ENCODE measurements at places on chromosomes 12 and 14.
A peak's percentile ranks its signal among the peaks of the same experiment; 100 is the strongest.

- DNase-seq = no peak
These were observed 37.6 kb downstream of the RTRAF start for GRCh38 chr14:52026901-52027300.

DNA sequence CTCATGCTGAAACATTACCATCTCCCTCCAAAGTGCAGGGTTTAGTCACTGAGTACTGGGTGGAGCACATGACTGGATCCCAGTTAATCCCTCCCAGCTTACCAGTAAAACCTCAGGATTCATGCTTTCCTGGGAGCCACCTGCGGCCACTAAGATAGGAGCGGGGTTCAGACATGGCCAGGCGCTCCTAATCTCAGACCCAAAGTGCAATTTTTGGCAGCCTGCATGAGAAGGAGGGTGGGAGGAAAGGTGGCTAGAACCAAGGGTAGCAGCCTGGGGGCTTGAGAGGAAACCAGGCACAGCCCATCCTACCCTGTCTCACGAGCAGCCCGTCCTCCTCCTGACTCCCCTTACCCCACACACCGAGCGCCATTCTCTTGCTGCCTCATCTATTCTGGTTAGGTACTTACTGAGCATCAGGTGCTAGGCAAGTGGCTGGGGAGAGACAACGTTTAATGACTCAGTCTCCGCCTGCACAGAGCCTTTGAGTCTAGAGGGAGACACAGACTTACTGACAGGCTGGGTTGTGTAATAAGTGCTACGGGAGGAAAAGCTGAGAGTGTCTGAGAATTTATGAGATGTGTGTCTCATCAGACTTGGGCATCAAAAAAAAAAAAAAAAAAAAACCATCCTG is 9.9 kb downstream of the GPRC5A start:
- DNase-seq = peak; percentile 15

GRCh38 chr12:2356601-2357125 is 303.9 kb downstream of the CACNA1C start:
- no peak for DNase-seq

GRCh38 chr14:95273001-95273978 is 46.4 kb downstream of the CLMN start:
- no peak for DNase-seq

GRCh38 chr12:128313931-128314330 is 47.0 kb downstream of the TMEM132C start:
- DNase-seq = no peak

GRCh38 chr12:12229556-12230092 is 37.2 kb downstream of the LRP6 start:
- no peak for DNase-seq

DNA sequence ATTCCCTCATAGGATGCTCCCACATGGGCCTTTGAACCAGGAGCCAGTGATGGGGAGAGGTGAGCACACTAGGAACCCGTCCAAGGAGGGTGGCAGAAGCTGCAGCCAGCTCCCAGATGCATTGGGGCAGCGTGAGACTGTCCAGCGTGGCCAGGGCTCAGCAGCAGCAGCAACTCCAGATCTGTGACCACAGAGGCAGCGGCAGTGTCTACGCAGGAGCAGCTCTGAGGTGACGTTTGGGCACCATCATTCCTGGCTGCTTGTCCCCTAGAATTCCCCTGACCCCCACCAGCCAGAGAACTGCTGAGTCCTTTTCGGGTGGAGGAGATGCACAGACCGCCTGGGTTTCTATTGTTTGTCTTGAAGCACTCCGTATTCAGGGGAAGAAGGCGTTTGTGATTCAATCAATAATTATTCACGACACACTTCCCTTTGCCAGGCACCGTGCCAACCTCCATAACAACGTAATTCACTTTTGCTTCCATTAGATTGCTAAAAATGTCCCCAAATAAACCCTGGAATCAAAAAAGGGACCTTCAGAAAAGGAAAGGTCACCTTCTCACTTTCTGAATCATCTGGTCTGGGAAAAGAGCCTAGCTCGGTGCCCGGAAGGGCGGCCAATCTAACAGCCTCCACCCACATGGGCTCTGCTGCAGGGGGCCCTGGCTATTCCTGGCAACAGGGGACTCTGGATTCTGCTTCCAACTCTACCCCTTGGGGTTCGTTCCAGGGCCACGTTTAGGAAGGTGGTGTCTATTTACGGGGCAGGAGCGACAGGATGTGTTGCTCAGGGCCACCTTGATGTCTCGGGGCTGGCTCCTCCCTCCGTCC is 11.4 kb upstream of the BDKRB2 start:
- no peak for DNase-seq

- DNase-seq = no peak
These were observed 49.7 kb downstream of the KIF26A start for GRCh38 chr14:104187931-104188726.

DNA sequence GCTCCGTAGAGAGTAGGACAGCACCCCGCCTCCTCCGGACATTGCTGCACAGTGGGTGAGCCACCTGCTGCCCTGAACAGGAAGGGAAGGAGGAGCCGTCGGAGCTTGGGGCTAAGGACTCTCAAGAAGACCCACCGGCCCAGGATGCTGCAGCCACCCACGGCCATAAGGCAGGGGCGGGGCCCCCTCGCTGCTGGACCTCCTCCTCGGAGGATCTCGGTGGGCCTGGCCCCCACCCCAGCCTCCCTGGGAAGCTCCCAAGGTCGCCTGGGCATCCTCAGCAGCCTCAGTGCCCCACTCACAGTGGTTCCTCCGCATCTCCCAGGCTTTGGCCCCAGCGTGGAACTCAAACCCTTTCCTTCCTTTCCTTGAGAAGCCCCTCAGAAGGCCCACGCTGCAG is 68.6 kb upstream of the DIO3 start:
- no peak for DNase-seq

- DNase-seq = no peak
These were observed 8.2 kb downstream of the BDKRB1 start for GRCh38 chr14:96264200-96264553.

DNA sequence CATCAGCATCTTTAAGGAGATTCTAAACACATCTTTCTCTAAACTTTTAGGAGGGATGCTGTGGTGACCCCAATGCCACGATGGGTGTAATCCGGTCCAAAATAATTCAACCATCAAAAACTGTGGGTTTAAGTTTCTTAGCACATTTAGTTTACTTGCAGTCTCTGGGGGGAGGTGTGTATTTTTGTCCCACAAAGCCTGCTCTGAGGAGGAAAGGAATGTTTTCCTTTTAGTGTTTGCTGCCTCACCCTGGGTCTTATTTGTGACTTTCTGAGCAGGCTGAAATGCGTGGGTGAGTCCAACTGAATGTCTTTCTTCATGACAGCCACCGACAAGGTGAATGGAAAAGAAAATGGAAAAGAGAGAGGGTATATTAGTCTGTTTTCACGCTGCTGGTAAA is 1324.7 kb downstream of the AACS start:
- no peak for DNase-seq

GRCh38 chr12:86194721-86195120 is 61.5 kb downstream of the MGAT4C start:
- no peak for DNase-seq
